Karpas-422 (cell line): ENCODE measurements at places on chromosomes 7 and 10. TPM values are rescaled to one million over a fixed set of nuclear protein-coding genes. Genes with fewer than 3 reads are reported as not detected.
A peak's percentile ranks its signal among the peaks of the same experiment; 100 is the strongest.

DNA sequence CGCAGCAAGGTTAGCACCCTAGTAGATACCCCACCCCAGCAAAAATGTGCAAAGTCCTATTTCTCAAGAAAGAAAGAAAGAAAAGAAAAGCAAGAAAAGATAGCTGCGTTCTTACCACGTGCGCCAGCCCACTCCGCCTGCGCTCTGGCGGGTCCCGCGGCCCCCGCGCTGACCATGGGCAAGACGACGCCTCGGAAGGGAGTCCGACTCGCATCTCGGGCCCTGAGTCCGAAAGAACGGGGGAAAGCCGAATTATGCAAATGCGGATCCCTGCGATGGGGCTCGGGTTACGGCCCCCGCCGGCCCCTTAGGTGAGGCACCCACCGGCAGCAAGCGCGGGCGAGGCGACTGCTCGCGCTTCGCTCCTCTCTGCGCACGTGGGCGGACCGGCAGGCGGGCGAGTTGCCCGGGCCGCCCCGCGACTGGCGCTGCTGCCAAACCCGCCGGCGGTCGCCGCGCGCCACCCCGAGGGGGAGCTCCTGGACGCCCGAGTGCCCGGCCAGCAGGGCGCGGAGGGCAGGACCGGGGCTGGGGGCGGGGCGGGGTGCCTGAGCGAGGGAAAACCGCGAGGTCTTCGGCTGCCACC, 2.4 kb upstream of the EGR2 start:
- H3K4me1 ChIP-seq = peaks cover 25% of the 10 kb centered on the region
- H3K27me3 ChIP-seq = no peaks in the 10 kb centered on the region
- peak overlapping the region; percentile 81 for H3K4me3 ChIP-seq

IL6 gene
- 0.25 TPM in 1 of 2 replicates, not detected in the other for total RNA-seq

DNA sequence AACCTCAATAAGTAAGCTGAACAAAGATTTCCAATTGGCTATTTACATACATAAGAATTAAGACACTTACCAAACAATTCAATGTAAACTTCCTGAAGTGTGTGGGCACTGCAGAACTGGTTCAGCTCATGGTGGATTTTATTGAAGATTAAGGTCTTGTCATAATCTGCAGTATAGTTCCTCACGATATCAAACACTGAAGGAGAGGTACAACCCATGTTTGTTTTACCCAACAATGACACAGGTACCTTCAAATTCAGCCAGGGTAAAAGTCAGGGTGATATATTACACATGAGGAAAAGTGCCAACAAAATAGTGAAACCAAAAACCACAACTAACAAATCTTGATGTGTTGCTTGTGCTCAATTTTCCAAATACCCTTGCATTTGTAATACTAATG, 10.0 kb downstream of the ERLIN1 start:
- no peak overlapping the region for H3K4me3 ChIP-seq
- peaks cover 9% of the 10 kb centered on the region for H3K4me1 ChIP-seq
- H3K36me3 ChIP-seq = peaks cover 90% of the 10 kb centered on the region
- no peak overlapping the region for H3K27ac ChIP-seq
- no peaks in the 10 kb centered on the region for H3K27me3 ChIP-seq
- DNase-seq = no peak

GPR141 gene
- total RNA-seq = not detected in 2 replicates

DNA sequence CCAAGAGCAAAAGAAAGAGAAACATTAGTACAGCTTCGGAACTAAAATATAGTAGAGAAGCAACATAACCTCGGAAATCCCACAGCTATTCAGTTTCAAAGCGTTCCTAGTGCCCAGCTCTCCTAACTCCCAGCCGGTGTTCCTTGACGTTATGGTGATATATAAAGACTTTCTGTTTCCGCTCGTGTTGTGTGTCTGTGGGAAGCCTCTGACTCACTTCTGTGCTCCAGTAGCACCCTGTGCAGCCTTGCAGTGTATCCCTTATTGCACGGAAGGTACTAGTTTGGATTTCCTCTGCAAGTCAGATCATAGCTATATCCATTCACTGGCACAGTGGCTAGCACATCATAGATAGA, 535 bp downstream of the ASAH2B start:
- no peaks in the 10 kb centered on the region for H3K36me3 ChIP-seq
- DNase-seq = peak; percentile 52
- H3K27me3 ChIP-seq = no peaks in the 10 kb centered on the region
- peak overlapping the region; percentile 97 for H3K4me3 ChIP-seq

AQP1 gene
- total RNA-seq = 0.22 and 0.82 TPM in 2 replicates
